ENCODE measurements at places on chromosomes 16 and 17. TPM values are rescaled to one million over a fixed set of nuclear protein-coding genes. Genes with fewer than 3 reads are reported as not detected.

GRCh38 chr16:55392701-55393100, 68.7 kb downstream of the IRX6 start:
- DNase-seq = no peak

DNA sequence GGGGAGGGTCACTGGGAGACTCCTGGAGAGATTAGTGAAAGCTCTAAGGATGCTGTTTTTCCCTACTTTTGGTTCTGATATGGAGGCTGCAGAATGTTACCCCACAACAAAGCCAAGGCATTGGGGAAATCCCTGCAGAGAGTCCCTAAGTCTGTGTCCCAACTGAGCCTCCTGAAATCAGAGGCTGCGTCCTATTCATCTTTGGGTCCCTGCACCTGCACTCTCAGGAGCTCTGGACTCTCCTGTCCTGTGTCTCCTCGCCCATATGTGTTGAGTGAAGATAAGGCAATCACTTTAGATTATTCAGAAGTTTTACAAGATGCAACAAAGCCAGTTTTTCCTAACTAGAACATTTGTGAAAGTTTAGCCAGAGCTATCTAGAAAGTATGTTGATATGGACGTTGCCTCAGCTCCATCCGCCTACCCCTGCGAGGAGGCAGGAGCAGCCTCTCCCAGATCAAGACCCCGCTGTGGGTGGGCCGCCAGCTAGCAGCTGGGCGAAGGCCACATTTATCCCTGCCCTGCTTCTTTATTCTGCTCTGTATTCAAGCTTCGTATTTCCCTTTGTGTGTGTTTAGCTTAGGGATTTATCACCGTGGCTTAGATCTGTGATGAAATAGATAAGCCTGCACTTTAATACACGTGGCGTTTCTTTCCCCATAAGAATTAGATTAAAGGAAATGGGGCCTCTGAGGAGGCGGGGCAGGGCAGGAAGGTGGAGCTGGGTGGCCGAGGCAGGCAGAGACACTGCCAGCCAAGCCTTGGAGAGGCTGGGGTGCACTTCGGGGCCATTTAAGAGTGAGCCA, 37.4 kb downstream of the SHISA6 start:
- no peak for DNase-seq

- no peak for DNase-seq
Observed at GRCh38 chr17:36152639-36153120, 23.8 kb downstream of the TBC1D3B start.

DNA sequence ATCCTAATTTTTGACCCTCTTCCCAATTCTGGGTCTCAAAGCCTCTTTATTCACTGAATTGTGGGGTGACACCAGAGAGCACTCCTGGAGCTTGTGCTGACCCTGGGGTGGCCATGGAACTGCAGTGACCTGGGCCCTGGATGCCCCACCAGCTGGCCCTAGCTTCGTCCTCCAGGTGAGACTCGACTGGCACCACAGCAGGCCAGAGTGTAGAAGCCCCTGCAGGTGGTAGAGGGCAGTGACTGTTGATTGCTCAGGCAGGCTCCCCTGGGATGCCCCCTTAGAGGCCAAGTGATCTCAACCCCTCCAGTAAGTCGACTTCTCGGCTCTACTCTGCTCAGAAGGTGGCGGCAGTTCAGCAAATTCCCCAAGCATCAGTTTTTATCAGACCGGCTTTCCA, 6.4 kb downstream of the FA2H start:
- DNase-seq = no peak

- no peak for DNase-seq
Observed at GRCh38 chr16:64898159-64898558, 223.7 kb downstream of the CDH11 start.

- DNase-seq = no peak
Observed at GRCh38 chr16:11175106-11175786, 80.8 kb downstream of the SOCS1 start.

DNA sequence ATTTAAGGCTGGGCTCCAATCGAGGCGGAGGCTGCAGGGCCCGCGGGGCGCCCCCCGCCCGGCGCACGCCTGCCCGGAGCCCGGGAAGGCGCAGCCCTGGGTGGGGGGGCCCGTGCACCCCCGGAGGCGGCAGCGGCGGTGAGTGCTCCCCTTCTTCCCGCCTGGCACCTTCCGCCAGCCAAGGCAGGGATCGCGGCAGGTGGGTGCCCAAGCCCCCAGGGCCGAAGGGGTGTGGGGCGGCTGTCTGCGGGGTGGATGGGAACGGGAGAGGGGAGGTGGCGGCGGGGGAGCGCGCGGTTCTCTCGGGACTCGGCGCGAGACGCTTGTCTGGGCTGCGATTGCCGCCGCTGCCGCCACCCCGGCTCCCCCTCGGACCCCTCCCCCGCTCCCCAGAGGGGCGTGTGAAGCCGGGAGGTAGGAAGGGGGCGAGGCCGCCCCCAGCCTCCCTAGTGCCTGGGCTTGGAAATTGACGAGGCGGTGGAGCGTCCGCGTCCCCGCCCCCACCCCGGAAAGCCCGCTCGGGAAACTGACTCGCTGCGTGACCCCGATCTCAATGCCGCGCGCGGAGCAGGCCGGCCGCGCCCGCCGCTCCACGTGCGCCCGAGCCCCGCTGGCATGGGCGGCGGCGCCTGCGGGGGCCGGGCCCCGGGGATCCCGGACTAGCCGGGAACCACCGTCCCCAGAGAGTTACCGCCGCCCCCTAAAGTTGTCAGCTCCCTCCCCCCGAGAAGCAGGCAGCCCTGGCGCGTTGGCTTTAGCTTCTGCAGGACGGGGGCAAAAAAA, 231.5 kb downstream of the MRTFB start:
- DNase-seq = no peak

GRCh38 chr17:31254654-31255053, 42.4 kb downstream of the OMG start:
- no peak for DNase-seq

- DNase-seq = no peak
Observed at GRCh38 chr17:2943981-2944380, 119.4 kb downstream of the OR1D5 start.

Gene NUPR1
- 15.9 TPM for polyA plus RNA-seq

Gene LCAT
- 13.9 TPM for polyA plus RNA-seq

Gene EME1
- polyA plus RNA-seq = 5.8 TPM

Gene TLCD3A
- polyA plus RNA-seq = 24.9 TPM

Gene TP53TG3F
- 0.16 TPM for polyA plus RNA-seq

Gene ST6GALNAC1
- polyA plus RNA-seq = 0.38 TPM

Measured in left renal cortex interstitium (tissue), 4 donors.